ENCODE measurements at places on chromosomes 2 and 18.

DNA sequence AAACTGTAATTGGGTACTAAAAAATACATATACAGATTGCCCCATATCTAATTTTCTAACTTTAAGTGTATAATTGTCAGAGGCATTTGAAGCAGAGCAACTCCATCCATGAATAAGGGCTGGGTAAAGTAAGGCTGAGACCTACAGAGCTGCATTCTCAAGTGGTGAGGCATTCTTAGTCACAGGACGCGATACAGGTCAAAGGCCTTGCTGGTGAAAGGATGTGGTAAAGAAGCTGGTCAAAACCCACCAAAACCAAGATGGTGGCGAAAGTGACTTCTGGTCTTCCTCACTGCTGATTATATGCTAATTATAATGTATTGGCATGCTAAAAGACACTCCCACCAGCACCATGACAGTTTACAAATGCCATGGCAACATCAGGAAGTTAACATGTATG lies 50.0 kb downstream of the SLC8A1 start:
- DNase-seq: peak; percentile 52

GRCh38 chr2:221439761-221440479 lies 132.2 kb downstream of the EPHA4 start:
- no peak for DNase-seq

DNA sequence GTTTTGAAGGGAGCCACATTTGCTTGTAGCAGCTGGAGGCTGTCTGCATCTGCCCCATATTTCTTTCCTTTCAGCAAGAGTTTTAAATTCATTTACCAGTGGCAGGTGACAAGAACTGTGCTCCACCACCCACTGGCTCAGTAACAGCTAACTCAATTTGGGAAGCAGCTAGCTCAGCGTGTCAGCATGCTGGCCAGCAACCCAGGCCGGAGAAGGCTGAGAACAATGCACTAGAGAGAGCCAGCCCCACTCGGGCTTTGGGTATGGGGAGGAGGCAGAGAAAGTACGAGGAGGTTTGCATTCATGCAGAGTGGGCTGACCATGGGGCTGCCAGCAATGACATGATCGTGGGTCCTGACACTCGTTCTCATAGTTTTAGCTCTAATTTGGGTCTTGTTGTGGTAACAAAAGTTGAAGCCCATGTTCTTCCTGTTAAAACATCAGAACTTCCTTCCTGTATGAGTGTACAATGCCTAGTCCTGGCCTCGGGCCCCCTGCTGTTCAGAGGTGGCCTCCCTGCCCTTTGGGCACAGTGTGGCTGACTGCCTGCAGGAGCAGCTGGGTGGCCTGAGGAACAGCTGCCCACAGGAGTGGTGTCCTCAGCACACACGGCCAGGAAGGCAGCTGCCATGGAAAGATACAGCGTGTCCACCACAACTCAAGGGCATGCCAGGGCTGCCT lies 23.0 kb downstream of the CDC42EP3 start:
- no peak for DNase-seq

DNA sequence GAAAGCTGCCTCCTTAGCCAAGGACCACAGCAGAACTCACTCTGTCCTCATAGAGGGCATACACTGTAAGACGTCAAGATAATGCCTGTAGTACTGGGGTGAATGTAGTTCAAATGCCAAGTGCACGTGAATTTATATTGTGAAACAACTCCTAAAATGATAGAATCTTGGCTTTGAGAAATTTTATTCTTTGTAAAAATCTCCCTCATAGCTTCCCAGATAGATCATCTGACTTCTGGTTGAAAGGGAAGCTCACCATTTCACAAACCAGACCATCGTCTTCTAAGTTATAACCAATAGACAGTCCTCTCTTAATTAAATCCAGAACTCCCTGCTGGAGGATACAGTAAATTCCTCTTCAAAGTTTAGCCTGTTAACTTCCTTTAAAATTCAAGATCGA lies 110.9 kb upstream of the MSTN start:
- no peak for DNase-seq

DNA sequence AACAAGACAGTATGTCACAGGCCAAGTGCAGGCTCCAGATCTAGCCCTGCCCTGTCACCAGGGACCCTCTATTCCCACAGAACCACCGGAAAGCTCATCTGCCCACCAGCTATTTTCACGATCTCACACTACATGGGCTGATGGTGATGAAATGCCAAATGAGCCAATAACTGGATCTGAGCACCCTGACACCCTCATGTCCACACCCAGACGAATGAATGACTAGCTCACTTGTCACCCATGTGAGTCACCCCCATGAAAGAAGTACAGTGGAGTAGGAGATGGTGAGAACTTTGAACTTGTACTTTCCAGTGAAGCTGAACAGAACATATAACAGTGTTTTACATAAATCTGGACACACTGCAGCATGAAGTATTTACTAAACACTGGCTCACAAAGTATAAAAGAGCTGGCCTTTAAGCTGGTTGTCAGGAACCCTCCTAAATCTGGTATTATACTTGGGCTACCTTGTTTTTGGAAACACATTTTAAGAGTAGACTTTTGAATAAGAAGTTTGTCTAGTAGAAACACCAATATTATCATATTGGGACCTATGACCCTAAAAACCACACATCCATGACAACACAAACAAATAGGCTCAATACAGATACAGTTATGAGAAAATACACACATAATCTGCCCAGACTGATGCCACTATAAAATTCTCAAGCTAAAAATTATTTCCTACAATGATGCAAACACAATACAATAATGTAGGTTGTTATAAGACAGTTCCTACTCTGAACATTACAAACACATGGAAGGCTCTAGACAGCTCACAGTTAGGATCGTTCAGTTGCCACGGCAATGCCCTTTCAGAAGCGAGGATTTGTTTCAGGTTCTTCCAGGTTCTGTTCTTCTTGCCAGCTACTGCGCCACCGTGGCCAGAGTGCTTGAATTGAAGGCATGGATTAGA lies 19.0 kb downstream of the INO80C start:
- DNase-seq: peak; percentile 66

GRCh38 chr2:10375570-10376281 lies 72.4 kb downstream of the ODC1 start:
- DNase-seq: no peak

DNA sequence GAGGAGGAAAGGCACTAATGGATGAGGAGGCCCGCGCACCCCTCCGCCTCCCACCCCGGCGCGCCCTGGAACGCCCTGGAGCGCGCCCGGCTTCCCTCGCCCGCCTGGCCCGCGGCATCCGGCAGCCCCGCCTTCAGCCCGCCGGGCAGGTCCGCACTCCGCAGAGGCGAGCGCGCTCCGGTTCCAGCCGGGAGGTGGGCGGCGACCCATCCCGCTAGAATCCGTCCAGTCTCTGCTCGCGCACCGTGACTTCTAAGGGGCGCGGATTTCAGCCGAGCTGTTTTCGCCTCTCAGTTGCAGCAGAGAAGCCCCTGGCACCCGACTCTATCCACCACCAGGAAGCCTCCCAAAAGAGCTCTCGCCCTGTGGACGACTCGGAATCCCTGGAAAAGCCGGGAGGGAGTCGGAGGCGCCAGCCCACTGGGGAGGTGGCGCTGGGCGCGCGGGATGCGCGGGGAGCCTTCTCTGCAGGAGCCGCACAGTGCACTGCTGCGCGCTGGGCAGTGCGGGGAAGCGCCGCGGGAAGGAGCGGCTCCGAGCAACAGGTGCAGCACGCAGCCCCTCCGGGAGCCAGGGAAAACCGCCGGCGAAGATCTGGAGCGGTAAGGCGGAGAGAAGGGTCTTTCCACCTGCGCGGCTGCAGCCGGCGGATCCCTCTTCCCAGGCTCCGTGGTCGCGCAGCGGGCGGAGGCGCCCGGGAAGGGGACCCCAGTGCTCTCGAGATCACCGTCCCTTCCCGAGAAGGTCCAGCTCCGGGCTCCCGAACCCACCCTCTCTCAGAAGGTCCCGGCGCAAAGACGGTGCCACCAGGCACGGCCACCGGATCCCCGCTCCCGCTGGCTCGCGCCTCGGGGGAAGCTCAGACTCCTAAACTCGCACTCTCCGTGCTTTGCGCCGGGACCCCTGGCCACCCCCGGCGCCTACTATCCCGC lies at the start of gene GALR1:
Gene GALR1 (plus strand): TSS at position 280 of the 932 bp plus-strand sequence. CDS start 701 bp downstream, outside the sequence.
- DNase-seq: no peak

- no peak for DNase-seq
These were observed 10.9 kb downstream of the EPAS1 start for GRCh38 chr2:46308081-46308480.

GRCh38 chr2:173872714-173873113 lies 92.5 kb downstream of the SP3 start:
- DNase-seq: no peak

DNA sequence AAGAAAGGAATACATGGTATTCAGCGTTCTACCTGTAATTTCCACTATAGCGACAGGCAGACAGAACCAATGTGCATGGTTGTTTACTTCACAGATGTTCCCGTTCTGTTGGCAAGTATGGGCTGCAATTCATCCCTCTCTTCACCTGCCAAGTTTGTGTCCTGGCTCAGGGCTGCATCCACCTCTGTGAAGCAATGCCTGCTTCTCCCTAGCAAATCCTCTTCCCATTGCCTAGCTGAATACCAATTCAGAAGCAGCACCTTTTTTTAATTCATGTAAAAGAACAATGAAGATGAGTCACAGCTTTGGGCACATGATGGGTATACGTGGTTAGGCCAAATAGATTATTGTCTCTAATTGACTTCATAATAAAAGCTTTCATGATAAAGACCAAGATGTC lies 54.7 kb upstream of the LRATD1 start:
- DNase-seq: no peak

DNA sequence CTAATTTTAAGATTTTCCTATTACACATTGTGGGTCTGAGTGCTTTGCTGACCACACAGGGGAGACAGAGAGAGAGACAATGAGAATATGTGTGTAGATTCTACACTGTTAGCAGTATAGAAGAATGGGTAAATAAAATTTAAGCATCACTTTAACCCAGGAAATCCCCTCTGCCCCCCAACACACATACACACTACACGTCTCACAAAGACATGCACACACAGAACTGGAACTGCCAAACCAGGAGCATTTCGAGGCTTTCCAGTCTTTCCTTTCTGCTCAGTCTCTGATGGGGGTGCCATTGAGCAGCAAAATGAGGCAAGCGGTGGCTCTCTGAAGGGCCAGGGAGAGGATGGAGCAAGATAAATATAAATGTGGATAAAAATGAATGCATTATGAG lies 2.5 kb downstream of the MERTK start:
- peak; percentile 56 for DNase-seq

- DNase-seq: no peak
These were observed 35.6 kb upstream of the RNF125 start for GRCh38 chr18:31983020-31983419.

DNA sequence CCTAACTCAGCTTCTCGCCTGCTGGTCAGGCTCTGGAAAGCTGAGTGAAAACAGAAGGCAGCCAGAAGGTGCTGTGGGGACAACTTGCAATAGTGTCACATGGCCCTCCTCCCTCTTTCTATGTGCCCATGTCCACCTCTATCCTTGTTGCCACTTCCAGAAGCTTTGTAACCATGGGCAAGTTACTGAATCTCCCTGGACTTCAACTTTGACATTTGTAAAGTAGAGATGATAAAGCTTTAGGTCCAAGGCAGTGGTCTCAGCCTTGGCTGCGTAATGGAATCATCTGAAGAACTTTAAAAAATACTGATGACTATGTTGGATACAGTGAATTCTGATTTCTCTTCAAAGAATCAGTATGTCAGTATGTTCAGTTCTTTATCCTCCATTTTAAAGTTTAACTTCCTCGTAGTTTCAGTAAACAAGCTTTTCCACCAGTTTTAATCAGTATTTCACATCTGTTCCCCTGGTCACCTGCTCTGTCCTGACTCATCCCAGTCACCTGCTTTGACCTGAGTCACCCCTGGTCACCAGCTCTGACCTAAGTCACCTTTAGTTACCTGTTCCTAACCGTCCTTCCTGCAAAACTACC lies 245.2 kb upstream of the STON1 start:
- DNase-seq: no peak

GRCh38 chr18:3715231-3716080 lies 265.5 kb downstream of the TGIF1 start:
- DNase-seq: no peak

DNA sequence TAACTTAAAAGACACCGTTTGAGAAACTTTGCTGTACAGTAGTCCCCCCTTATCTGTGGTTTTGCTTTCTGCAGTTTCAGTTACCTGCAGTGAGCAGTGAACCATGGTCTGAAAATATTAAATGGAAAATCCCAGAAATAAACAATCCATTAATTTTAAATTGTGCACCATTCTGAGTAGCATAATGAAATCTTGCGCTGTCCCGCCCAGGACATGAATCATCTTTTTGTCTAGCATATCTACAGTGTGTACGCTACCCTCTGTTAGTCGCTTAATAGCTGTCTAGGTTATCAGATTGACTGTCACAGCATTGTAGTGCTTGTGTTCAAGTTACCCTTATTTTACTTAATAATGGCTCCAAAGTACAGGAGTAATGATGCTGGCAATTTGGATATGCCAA lies 6.1 kb downstream of the ARPC2 start:
- DNase-seq: no peak

DNA sequence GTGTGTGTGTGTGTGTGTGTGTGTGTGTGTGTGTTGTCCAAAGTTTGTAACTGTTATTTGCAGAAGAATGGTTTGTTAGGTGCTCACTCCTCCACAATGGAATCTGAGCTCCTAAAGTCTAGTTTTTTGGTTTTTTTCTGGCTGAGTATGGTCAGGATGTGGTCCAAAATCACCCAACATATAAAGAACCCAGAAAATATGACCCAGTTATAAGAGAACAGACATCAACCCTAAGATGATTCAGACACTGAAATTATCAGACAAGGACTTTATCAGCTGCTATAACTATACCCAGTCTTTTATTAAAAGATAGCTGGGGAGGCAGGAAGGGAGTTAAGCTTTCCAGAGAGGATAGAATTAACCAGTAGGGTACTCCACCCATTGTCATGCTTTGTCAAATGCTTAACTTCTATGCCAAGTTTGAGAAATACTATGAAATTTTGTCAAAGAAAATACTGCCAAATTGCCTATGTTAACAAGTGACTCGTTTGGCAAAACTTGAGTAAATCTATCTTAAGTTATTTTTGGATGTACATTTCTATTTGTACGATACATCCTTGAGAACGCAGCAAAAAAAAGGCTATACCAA lies 57.5 kb downstream of the TANK start:
- DNase-seq: no peak

DNA sequence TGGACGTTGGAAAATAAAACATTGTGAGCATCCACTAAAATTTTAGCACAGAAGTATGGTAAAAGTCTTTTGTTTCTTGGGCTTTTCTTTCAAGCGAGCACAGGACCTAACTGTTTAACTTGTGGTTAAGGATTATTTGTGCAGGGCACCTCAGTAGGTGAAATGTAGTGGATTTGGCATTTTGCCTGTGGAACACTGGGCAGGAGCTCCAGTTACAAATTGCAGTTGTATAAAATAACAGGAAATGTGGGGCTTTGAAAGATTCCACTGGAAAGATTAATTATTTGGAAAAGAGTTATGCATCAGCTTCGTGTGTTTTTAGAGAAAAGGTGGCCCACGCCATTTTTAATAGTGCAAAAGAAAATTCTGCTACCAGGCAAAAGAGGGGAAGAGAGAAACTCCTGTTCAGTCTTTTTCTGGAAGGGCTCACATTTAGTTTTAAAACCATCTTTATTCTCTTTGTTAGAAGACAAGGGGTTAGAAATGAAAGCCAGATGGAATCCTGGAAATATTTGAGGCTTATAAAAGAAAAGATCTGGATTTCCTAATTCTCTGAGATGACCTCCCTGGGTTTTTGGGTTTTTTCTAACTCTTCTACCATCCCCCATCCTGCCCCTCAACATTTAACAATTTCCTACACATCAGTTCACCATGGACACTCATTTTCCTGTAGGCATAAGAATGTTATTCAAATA lies 144.3 kb upstream of the SERTAD2 start:
- peak; percentile 56 for DNase-seq

Data from adipocyte (in vitro differentiated cells).